Ascending aorta (tissue), 2 donors: ENCODE measurements at places on chromosomes 1 and 21. TPM values are rescaled to one million over a fixed set of nuclear protein-coding genes. Genes with fewer than 3 reads are reported as not detected.

GRCh38 chr1:41340655-41341364 lies 20.4 kb upstream of the FOXO6 start:
- peak; percentile 22 for DNase-seq

DNA sequence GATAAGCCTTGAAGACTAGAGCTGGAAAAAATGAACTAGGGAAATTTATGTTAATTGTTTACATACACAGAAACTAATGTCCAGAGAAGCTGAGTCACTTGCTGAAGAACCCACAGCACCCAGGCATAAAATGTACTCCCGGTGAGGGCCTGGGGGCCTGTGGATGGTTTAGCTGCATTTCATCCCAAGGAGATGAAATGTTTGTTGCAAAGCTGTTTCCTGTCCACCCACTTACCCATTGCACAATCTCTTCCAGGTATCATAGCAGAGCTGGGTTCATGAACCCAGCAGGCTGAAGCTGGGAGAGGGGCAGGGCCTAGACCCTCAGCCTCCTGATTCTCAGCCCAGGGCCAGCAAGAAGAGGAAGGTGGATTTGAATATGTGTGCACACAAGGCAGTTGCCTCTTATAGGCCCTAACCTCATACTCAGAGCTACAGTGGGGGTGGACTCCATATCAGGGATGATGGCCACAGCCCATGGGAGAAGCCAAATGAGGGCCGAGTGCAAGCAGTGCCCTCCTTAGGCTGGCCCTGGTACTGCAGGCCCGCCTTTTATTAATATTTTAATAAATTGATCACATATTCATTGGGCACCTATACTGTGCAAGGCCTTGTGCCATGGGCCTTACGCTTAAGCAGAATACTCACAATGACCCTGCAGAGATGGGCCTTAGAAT lies 110.8 kb downstream of the LACTBL1 start:
- DNase-seq = no peak

DNA sequence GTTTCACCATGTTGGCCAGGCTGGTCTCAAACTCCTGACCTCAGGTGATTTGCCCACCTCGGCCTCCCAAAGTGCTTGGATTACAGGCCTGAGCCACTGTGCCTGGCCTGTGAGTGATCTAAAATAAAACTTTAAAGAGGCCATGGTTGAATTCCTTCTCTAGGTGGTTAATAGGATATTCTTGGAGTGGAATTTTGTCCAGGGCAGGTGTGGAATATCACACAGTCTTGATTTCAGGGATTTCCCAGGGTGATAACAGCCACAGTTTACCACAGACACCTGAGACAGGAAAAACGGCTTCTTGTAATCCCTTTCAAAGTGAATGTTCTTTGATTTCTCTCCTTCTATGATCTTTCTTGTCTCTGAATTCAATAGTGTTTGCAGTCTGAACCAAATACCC lies 32.1 kb upstream of the C1orf21 start:
- DNase-seq = no peak

LCE3D gene
- not detected for total RNA-seq

HSD3B2 gene
- 9.9 TPM for total RNA-seq

IL24 gene
- total RNA-seq = not detected

RNU1-3 gene
- total RNA-seq = under 0.01 TPM

ARHGEF16 gene
- total RNA-seq = not detected
